ENCODE measurements at places on chromosomes 6 and 20.

GRCh38 chr6:85451565-85452306 is 1.9 kb downstream of the NT5E start:
- no peak for DNase-seq

GRCh38 chr6:12090714-12091113 is 78.6 kb downstream of the HIVEP1 start:
- no peak for DNase-seq

DNA sequence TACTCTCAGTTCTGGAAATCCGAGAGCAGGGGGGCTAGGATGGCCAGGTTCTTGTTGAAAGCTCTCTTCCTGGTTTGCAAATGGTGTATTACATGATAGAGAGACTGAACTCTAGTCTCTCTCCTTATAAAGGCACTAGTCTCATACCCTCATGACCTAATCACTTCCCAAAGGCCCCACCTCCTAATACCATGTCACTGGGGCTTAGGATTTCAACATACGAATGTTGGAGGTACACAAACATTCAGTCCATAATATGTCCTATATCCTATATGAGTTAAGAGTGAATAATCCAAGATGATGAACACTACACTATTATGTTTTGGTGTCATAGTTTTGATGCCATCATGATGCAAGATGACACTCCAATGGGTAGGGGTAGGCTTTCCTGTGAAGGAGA is 20.0 kb upstream of the TXLNB start:
- DNase-seq: no peak

- DNase-seq: no peak
Measured at GRCh38 chr20:57874141-57874540, 164.3 kb upstream of the PMEPA1 start.

- DNase-seq: no peak
Measured at GRCh38 chr20:62897666-62898065, 28.6 kb downstream of the DIDO1 start.

GRCh38 chr6:98880486-98880885 is 46.1 kb downstream of the POU3F2 start:
- DNase-seq: no peak

DNA sequence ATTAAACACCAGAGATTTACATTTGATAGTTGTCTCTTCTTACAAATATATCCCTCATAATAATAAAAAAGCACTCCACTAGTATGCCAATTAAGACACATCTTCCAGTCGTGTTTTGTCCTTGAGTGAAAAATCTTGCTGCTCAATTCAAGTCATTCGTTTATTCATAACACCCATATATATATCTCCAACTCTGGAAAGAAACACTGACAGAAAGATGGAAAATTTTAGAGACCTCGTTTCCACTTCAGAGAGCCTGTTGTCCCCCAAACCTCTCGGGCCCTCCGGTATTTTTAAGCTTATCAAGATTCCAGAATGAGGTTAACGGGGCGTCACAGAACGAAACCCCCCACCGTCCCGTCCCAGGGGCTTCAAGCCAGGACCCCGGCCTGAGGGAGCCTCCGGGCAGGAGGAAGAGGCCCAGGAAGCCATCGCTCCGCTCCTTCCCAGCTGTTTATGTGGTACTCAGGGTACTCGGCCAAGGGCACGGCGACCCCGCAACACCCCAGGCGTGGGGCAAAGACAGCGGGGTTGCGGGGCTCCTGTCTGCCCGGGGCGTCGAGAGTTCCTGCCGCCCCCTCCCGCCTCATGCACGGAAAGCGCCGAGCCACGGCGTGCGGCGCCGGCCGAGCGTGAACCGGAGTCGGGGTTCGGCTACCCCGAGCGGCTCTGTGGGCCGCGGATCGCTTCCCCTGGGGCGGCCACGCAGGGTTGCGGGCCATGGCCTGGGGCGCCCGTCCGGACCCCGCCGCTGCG is 623 bp upstream of the SNX9 start:
- peak; percentile 16 for DNase-seq

DNA sequence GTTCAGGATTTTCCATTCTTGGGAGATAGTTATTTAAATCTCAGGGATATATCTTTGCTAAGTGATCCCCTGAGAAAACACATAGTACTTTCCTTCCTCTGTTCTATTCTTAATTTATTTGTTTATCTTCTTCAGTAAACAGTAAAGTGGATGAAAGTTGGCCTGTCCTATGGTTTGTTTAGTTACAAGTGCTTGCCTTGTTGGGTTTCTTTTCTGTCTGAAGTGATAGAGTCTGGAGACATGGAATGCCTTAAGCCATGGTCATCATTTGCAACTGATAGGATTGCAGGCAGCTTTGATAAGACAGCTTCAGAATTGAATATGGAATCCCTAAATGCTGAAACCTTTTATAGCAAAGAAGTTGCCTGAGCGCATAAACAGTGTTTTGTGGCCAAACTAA is 4.9 kb downstream of the ADGRG6 start:
- DNase-seq: no peak

GRCh38 chr6:149925253-149925973 is 2.5 kb upstream of the RAET1G start:
- no peak for DNase-seq

- DNase-seq: no peak
Measured at GRCh38 chr20:44516491-44516890, 5.4 kb downstream of the SERINC3 start.

DNA sequence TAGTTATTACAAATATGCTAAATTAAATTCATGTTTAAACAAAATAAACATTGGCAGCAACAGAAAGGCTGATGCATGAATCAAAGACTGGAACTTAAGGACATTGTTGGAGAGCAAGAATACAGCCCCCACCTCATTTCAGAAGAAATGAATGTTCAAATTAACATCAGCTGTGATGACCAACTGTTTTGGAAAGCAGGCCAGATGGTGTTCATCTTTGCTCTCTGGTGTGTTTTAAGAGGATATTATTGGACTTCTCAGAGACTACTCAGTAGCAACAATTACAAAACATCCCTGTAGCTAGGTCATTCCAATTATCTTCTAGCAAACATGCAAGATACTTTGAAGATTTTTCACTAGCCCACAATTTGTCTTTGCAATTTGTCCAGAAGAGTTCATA is 118.6 kb upstream of the DOK5 start:
- no peak for DNase-seq

DNA sequence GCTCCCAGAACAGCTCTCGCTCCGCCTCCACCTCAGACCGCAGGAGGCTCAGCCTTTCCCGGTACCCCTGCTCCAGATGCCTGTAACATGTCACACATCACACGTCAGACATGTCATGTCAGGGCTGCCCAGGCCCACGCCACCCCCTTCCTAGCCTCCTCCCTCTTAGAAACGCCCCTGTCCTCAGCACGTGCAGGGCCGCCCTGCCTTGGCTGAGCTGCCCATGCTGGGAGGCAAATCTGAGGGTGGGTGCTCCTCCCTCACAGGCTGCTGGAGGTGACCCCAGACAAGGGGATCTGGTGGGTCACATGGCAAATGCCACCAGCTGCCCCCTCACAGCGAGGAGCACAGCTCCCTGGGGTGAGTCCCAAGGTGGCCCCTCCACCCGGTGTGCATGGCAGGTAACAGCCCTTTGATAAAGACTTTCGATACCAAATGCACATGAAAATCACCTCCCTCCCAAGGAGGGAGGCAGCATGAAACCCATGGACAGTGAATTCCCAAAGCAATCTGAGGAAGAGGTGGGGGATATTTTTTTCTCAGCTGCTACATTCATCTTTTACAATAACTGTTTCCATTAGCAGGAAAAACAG is 84.1 kb downstream of the GINS1 start:
- no peak for DNase-seq

GRCh38 chr6:74356391-74356790 is 660.4 kb downstream of the CD109 start:
- no peak for DNase-seq

DNA sequence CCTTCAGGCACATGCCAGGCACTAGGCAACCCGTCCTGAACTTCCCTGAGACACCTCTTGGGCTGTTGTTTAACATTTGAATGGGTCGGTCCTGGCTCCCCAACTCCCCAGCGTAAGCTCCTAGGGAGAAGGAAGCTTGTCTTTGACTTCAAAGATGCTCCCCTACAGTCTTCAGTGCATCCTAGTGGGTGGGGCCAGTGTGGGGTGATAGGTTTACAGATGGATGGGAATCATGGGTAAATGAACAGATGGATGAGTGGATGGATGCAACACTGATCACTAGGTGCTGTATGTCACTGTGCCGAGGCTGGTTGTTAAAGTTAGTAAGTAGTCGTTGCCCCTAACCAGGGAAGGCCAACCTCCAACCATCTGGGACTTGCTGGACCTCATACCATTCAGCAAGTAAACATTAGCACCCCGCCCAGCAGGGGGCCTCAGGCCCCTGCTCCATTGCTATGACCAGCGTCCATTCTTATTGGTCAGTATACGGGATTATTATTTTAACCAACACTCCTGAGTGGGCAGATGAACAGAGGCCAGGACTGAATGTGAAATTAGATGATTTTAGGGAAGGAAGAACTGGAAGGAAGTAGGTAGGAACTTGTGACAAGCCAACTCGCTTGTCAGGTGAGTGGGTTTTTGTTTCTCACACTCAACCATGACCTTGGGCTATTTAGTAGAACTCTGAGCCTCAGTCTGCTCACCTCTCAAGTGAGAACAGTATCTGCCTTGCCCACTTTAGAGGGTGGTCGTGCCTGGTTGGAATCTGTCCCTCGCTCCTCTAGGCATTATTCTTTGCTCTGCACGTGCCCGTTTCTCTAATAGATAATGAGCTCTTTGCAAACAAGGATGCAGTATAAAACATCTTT is 82.9 kb upstream of the FOXP4 start:
- DNase-seq: no peak

GRCh38 chr6:63571361-63572043 is 778 bp upstream of the LOC128125822 start:
- peak; percentile 77 for DNase-seq

DNA sequence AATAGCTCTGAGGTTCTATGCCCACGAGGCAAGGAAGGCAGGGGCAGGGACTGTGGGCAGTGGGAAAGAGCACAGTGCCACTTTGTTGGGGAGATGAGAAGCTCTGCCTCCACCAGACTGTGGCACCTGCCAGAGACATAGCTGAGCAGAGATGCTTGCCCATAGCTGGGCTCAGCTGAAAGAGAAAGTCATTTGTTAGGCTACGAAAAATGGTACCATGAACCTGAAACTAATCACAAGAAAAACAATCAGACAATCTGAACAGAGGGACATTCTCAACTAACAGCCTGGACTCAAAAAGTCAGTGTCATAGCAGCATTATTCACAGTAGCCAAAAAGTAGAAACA is 32.9 kb upstream of the TCP11 start:
- DNase-seq: no peak

Measured in CD8-positive, alpha-beta memory T cell (primary cell).